ENCODE measurements at places on chromosomes 16 and 17. TPM values are rescaled to one million over a fixed set of nuclear protein-coding genes. Genes with fewer than 3 reads are reported as not detected.

MMP28 gene
- total RNA-seq: 61.5 TPM

ADORA2B gene
- total RNA-seq: 0.67 TPM

DNA sequence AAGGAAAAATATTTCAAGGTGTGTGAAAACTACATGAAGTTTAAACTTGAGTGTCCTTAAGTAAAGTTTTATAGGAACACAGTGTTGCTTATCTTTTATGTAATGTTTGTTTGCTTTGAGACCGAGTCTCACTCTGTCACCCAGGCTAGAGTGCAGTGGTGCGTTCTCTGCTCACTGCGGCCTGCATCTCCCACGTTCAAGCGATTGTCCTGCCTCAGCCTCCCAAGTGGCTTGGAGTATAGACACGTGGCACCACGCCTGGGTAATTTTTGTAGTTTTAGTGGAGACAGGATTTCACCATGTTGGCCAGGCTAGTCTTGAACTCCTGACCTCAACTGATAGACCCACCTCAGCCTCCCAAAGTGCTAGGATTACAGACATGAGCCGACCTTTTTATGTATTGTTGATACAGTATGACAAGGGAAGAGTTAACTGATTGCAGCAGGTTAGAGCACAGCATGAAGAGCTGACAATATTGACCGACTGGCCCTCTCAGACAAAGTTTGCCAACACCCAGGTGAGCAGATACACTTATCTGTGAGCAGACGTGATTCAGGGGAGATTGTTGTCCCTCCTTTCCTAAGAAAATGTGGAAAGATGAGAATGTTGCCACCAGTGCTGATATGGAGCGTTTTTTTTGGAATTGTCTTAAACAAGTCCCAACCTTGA, 373.7 kb downstream of the WWOX start:
- DNase-seq: no peak

DNA sequence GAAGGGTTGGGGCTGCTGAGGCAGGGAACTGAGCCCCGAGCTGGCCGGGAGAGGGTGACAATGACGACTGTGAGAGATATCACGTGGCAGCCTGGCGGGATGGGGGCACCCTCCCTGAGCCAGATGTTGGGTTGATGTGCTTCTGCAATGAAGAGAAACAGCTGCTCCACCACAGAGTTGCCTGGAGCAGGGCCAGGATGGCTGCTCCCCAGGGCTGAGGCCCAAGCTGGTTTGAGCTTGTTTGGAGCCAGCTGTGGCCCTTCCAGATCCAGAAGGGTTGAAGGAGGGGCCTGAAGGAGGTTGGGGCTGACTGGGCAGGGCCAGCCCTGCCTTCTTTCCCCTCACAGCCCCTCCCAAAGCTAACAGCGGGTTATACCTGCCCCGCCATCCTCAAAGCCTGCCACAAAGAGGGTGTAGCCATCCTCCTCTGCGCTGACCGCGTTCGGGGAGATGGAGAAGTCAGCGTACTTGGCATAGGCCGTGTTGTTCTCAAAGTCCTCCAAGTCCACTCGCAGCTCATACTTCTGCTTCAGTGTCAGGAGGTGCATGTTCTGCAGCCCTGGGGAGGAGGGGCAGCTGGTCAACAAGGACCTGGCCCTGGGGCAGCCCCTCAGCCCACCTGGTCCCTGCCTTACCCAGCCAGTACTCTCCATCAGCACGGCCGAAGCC, 2.1 kb downstream of the MFAP4 start:
- peak; percentile 95 for DNase-seq

MYH11 gene
- total RNA-seq: 53.9 TPM

Measured in sciatic nerve (tissue), 2 donors.